Stimulated activated CD4-positive, alpha-beta T cell treated with anti-CD3 and anti-CD28 coated beads, TNF-alpha, amount 100 ng/mL, for 1 hour (primary cell): ENCODE measurements at places on chromosomes 2 and 18.

GRCh38 chr2:205474741-205475415 lies 207.4 kb upstream of the NRP2 start:
- DNase-seq, result no peak

DNA sequence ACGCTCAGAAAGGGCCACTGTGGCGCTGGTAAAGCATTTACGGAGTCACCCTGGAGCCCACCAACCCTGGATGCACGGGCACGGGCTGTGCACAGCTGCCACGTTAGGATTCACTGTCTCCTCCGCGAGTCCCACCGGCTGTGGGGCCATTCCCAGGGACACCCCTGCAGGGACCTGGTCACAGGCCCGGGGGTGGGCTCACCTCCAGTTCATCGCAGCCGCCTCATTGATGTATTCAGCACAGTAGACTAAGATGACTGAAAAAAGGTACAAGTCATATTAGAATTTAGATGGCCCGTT lies 4.7 kb downstream of the TMEM18 start:
- DNase-seq, result no peak

DNA sequence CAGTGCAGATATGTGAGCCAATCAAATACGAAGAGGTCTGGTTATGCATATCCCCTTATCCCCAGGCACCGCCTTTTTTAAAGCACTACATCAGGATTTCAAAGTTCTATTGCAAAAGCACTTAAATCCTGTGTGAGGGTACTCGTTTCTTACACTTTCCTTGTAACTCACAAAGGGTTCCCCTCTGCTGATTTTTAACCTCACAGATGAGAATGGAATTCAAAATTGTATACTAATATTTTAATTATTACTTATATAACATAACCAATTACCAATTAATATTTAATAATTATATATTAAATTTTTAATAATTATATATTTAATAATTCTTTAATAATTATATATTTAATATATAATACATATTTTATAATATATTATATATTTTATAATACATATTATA lies 126.2 kb upstream of the MAPRE2 start:
- no peak for DNase-seq

GRCh38 chr2:122480501-122481243 lies 725.2 kb downstream of the TSN start:
- no peak for DNase-seq

DNA sequence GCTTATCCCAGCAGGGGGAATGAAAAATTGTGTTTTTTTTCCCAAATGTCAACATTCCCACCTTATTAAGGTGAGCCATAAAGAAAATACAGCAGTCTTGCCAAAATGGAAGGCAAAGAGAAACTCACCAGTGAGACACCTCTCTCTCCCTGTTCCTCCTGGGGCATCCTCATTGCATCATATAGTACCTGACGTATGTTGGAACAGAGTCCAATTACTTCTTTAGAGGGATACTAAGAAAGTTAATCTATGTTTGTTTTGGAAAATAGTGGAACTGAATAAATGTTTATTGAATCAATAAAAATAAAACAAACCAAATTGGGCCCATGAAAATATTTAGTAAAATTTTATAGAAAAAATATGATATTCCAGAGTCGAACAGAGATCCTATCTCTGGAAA lies 700.4 kb downstream of the LRRTM4 start:
- DNase-seq, result no peak

DNA sequence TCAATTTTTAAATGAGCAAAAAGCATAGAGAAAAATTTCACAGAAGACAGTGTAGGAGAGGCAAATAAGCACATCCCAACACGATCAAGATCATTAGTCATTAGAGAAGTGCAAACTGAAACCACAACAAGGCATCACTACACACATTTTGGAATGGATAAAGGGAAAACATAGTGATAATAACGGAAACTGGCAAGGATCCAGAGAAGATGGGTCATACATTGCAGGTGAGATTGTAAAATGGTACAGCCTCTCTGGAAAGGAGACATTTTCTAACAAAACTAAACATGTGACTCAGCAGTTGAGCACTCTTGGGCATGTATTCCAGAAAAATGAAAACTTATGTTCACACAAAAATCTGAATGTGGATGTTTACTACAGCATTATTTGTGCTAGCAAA lies 98.3 kb upstream of the TMEM17 start:
- no peak for DNase-seq

- no peak for DNase-seq
These were observed 40.0 kb upstream of the INPP4A start for GRCh38 chr2:98404556-98405250.

DNA sequence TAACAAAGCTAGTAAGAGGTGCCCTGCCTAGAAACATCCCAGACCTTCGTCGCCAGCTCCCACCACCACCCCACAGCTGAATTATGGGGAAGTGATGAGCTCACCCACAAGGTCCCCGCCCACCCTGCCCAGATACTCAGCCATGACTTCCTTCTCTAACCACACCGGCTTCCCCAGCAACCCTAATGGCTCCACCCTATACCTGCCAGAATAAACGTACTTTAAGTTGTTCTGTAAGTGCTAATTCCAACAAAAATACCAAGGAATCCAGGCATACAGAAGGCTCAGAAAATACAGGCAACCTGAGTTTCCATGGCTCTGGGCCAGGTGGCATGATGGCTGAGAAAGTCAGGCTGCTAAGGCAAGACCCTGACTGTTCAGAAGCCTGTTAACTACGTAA lies 39.1 kb downstream of the TMEM163 start:
- no peak for DNase-seq

- no peak for DNase-seq
These were observed 20.2 kb downstream of the RUFY4 start for GRCh38 chr2:218089259-218089658.
